Stimulated activated CD8-positive, alpha-beta memory T cell treated with anti-CD3 and anti-CD28 coated beads, Interleukin-4, amount 100 ng/mL, for 1 hour (primary cell): ENCODE measurements at places on chromosomes 6 and 20.

- DNase-seq: no peak
Observed at GRCh38 chr6:136563386-136564152, 13.3 kb upstream of the MAP7 start.

GRCh38 chr6:145772846-145773245, 37.5 kb upstream of the EPM2A start:
- no peak for DNase-seq

DNA sequence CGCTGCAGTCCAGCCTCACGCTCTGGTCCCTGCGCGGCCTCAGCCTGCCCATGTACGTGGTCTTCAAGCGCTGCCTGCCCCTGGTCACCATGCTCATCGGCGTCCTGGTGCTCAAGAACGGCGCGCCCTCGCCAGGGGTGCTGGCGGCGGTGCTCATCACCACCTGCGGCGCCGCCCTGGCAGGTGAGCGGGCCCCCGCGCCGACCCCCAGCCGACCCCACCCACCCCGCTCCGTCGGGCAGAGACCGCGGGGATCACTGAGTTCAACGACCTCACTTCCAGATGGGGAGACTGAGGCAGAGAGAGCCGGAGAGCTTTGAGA, 545 bp downstream of the SLC35D3 start:
- DNase-seq: no peak

DNA sequence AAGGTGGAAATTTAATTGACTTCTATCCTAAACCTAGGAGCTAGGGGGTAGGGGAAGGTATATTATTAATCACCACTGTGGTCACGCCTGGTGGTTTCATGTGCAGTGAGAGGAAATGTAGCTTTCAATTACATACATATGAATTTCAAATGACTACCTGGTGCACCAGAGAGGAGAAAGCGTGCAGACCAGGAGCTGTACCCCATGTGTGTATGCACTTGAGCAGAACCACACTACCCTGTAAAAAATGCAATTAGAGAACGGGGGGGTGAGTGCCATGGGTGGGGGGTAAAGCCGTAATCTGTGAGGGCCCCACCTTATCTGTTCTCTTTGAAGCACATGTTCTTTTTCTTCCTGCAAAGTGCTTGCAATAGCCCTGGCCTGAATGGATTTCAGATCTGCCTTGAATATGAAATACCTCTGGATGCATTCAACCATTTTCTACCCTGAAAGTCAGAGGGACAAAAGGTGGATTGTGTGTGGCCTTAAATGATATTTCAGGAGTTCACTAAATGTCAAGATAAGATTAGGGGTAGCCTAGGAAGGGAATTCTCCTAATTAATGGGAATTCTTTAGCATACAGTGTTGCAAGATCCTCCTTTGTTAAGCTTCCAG, 30.9 kb upstream of the EDN3 start:
- DNase-seq: no peak

DNA sequence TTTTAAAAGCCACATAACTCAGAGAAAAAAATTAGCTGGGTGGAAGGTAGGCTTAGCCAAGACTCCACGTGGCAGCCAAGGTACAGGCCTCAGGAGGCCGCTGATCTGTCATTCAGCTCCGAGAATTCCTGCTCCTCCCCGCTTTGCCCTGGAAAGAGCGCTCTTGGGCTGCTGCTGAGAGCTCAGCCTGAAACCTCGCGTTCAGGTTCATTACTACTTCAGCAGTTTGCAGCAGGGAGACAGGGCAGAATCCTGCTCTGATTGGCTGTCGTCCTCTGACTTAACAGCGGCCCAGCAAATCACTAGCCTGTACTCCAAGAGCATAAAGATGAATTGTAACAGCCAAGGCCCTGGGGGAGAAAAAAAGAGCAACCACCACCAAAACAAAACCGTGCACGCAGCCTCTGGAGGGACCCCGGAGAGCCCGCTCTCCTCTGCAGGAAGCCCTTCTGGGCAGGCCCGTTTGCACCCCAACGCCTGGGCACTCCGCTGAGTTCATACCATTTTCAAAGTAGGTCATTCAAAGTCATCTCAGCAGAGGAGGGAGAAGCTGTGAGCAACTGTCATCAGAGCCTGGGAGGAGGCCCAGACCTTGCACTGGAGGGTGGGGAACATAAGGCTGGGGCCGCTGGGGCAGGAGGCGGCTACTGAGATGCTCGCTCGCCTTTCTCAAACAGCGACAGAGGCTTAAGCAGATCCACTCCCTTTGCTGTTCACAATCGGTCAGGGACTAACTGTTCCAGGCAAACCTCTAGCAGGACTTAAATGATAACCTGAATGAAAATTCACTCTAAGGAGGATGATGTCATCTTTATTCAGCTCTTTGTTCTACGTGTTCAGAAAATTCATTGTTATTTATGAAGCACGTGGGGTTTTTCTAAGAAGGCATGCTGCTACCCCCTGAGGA, 42.3 kb upstream of the ATXN1 start:
- no peak for DNase-seq

- DNase-seq: no peak
Observed at GRCh38 chr6:67129780-67130179, 1422.8 kb upstream of the EYS start.

- no peak for DNase-seq
Observed at GRCh38 chr6:52881662-52881995, 27.9 kb downstream of the GSTA3 start.

DNA sequence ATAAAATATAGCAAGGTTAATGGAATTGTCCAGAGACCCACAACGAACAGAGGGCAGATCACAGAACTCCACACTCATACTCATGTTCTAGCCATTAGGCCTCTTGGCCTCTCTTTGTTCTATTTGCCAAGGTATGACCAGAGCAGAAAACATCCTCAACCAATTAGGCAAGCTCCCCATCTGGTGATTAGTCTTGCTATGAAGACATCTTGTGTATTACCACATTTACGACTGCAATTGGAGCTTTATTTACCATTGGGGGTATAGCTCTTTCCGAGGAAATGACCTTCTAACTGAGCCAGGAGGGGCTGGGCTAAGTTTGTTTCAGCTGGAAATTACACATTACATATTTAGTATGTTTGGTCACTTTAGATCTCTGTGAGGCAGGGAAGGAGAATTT, 593.9 kb downstream of the CD109 start:
- no peak for DNase-seq

DNA sequence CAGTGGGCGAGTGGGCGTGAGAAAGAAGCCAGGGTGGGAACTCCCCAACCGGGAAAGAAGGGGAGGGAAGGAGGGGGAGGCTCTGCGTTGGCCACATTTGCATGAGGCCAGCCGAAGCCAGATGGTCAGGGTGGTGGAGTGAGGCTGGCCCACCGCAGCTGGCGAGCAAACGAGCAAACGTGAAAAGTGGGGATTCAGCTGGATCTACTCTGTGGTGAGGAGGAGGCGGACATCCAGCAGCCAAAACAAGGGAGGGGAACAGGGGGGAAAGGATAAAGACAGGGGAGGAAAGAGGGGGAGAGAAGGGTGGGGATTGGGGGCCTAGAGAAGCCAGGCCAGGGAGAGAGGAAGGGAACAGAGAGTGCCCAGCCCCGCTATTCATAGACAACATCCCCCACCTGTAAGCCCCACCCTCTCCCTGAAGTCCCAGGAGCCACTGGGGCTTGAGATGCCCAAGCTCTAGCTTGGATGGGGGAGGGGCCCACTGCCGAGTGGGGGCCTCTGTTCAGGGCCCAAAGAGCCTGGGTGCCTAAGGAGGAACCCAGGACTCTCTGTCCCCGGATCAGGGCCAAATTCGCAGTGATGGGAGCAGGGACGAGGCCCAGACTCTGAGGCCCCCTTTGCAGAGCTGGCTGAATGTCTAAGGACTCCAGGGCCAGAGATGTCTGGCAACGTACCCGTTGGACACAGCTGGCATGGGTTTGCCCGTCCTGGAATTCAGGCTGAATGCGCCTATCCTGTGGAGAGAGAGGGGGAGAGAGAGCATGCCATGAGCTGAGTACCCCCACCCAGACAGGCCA, 45.1 kb downstream of the CPNE5 start:
- DNase-seq: no peak

DNA sequence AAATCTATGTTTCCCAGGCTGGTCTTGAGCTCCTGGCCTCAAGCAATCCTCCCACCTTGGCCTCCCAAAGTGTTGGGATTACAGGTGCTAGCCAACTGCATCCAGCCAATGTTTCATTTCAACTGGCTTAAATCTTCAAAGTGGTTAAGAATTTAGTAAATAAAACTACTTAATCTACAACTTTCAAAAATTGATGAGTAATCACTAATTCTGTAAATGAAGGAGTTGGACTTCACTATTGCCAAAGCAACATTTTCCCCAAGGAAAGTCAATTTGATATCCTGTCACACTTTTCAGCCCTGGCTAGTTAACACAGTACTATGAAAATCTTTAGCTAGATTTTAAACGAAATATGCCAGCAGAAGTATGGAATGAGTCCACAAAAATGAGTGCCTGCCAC, 3.8 kb downstream of the TOMM6 start:
- no peak for DNase-seq

DNA sequence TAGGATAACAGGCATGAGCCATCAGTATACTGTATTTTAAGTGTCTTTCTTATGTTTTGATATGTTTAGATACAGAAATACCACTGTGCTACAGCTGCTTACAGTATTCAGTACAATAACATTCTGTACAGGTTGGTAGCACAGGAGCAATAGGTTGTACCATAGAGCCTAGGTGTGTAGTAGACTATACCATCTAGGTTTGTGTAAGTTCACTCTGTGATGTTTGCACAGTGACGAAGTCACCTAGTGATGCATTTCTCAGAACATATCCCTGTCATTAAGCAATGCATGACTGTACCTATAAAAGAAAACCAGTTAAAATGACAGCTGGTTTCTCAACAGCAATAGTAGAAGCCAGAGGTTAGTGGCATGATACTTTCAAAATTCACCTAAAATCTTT, 3.0 kb upstream of the ZBTB24 start:
- DNase-seq: no peak

DNA sequence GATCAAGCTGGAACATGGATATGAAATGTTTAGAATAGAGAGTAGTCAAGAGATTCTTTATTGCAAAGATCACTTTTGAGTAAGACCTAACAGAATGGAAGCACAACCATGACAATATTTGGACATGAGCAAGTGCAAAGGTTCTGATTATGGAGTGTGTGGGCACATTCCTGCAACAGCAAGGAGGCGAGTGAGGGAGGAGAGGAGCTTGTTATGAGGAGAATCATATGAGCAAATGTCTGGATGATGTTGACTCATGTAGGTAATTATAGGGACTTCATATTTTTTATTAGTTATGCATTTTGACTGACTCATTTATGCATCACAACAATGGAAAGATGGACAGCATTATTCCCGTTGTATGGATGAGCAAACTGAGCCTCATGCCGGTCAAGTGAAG, 100.8 kb upstream of the SLC35B3 start:
- DNase-seq: no peak

DNA sequence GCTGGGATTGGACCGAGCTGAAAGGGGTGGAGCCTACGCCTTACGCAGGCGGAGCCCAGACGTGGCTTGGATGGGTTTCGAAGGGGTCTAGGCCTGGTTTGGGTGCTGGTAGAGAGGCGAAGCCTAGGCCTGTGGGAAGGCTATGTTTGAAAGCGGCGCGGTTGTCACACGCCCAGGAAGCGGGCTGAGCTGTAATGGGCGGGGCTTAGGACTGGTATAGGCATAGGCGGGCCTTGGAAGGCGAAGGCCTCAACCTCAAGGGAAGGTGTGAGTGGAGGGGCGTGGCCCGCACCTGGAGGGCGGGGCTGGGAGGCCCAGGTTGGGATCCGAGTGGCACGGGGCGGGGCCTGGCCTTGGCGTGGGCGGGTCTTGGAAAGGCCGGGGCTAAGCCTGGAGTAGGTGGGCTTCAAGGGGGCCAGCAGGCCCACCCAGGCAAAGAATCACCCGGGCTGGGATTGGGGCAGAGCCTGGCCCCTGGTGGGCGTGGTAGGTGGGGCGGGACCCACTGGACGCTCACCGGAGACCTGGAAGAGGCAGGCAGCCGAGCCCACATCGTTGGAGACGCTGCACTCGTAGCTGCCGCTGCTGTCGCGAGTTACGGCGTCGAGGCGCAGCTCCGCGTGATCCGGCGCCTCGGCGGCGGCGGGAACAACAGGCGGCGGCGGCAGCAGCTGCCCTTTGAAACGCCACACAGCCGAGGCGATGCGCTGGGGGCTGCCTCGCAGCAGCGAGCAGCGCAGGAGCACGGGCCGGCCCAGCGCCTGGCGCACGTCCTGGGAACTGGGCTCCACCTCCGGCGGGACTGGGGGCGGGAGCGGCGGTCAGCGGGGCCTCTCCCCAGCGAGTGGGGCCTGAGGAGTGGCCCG, 49.0 kb downstream of the MDGA1 start:
- DNase-seq: no peak

- no peak for DNase-seq
Observed at GRCh38 chr6:37674161-37674560, 23.5 kb downstream of the MDGA1 start.

GRCh38 chr6:53825532-53826321, 30.9 kb downstream of the LRRC1 start:
- DNase-seq: no peak

- DNase-seq: no peak
Observed at GRCh38 chr20:51272401-51272800, 249.5 kb upstream of the KCNG1 start.

DNA sequence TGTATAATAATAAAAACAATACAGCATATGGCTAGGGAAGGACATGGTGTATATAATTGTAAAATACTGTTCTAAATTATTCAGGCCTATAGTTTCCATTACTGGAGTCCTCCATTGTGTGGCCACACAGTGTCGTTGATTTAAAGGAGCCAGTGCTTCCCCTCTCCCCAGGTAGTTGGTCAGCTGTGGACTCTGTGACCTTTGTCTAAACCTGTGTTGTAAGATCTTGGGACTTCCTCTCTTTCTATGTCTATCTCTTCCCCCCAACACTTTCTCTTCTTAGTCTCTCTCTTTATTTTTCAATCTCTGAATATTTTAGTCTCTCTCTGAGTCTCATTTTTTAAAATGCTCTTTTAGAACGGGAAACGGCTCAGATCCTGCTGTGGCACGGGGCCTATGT, 35.6 kb downstream of the BRPF3 start:
- no peak for DNase-seq

DNA sequence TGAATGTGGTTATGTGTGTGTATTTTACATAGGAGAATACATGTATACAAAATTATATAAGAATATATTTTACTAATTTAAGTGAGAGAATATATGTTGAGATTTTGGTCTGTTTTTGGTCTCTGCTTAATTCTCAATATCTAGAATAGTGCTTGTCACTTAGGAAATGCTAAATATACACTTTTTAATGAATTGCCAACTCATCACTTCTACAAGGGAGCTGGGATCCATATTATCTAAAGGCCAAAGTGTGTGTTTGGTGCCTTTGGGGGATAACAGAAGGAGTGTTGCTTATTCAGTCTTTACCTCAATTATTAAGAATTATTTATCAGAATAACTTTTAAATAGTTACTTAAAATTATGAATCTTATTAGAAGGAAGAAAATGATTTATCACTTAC, 1304.8 kb downstream of the HACE1 start:
- no peak for DNase-seq

- DNase-seq: no peak
Observed at GRCh38 chr6:8506126-8506525, 70.8 kb upstream of the SLC35B3 start.
